Jurkat, Clone E6-1 (cell line): ENCODE measurements at places on chromosomes 12 and 14.

DNA sequence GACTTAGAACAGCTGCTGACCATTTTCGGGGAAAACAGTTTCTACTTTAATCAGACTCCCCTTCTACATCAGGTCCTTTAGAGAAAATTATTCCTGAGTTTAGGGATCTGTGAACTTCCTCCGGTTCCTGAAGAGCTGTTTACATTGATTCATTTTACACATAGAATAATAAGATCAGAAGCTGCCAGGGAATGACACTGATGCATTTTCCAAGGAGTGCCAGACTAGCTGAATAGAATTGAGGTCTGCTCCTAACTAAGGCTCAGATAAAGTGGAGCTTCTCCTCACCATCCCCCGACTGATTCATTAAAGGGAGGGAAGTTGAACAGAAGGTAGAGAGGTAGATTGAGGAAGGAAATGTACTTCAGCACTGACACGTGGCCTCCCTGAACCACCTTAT is 41.9 kb upstream of the PSMA6 start:
- DNase-seq: no peak

DNA sequence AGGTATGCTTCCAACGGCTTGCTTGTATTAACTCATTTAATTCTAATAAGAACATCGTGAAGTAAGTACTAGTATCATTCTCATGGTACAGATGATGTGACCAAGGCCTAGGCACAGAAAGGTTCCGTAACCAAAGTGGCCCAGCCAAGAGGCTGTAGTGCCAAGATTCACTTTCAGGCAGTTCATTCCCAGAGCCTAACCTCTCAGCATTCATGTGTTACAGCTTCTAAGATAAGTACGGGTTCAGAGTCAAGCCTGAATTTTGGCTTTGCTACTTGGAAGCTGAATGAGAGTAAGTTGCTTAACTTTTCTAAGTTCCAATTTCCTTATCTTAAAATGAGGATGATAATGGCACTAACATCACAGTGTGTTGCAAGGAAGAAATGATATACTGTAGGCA is 379.9 kb downstream of the AEBP2 start:
- DNase-seq: no peak

GRCh38 chr12:102408487-102409297 is 71.7 kb downstream of the IGF1 start:
- DNase-seq: no peak

- DNase-seq: peak; percentile 40
These were observed 60.9 kb upstream of the PSMA6 start for GRCh38 chr14:35231207-35231760.

DNA sequence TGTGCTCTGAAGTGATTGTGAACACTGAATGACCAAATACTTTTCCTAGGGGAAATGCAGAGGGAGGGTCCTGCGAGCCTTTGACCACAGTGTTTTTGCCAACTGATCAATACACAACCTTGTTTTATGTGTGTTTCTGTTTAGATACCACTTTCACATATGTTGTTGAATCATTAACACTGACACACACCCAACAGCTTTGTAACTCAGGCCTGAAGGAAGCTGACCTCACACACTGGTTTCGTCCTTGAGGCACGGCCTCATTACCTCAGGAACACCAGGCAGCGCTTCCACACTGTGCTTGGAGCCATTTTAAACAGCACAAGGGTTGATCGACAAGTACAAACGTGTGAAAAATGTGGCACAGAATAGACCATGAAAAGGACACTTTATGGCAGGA is 60.0 kb downstream of the PPFIBP1 start:
- DNase-seq: no peak

DNA sequence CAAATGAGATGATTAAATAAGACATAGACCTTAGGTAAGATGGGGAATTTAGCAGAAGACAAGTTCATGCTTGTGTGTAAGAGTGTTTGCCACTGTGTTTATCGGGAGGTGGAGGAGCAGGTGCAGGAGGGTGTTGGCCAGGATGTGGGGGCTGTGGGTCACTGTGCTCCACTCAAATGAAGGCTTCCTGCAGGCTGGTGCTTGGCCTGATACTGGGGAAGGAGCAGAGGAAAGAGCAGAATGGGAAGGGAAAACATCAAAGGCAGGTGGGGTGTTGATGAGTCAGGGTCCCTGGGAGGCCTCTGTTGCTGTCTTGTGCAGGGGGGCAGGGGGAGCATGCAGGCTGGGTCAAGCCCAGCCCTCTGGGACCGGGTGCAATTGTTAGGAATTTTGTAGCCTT is 126.5 kb downstream of the TSPAN9 start:
- DNase-seq: no peak

GRCh38 chr12:68178184-68178583 is 18.6 kb upstream of the IFNG start:
- no peak for DNase-seq

GRCh38 chr12:68163560-68164081 is 4.1 kb upstream of the IFNG start:
- no peak for DNase-seq

DNA sequence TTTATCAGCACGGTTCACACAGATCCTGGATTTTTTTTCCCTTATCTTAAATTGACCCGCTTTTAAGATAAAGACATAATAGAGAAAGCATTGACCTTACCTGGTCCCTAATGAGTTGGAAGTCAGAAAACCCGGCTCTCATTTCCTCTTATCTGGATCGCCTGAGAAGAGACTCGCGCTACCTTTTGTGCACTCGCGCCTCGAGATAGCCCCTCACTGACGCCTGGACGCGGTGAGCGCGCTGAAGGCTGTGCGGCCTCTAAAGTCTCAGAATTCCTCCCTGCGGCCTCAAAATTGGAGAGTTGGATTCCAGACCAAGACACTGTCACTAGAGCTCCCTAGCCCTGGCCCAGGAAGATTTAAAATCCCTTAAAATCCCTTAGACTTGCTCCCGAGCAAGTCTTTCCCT is 7.0 kb downstream of the NKX2-1 start:
- DNase-seq: no peak

GRCh38 chr14:67440513-67440912 is 28.5 kb upstream of the PLEK2 start:
- DNase-seq: no peak

GRCh38 chr12:45191239-45191638 is 24.7 kb upstream of the ANO6 start:
- DNase-seq: no peak
